LHCN-M2 (cell line): ENCODE measurements at places on chromosomes 12 and 14. TPM values are rescaled to one million over a fixed set of nuclear protein-coding genes. Genes with fewer than 3 reads are reported as not detected.

The KCNH3 gene
- 0.11 TPM in 1 of 2 replicates, not detected in the other for total RNA-seq

The MTRFR gene
- total RNA-seq: 6.6 and 9.2 TPM in 2 replicates

The FAM186B gene
- 0.19 and 0.40 TPM in 2 replicates for total RNA-seq

The DCP1B gene
- total RNA-seq: 17.2 and 20.8 TPM in 2 replicates

- DNase-seq: no peak
Observed at GRCh38 chr12:64494998-64495729, 43.2 kb downstream of the TBK1 start.

DNA sequence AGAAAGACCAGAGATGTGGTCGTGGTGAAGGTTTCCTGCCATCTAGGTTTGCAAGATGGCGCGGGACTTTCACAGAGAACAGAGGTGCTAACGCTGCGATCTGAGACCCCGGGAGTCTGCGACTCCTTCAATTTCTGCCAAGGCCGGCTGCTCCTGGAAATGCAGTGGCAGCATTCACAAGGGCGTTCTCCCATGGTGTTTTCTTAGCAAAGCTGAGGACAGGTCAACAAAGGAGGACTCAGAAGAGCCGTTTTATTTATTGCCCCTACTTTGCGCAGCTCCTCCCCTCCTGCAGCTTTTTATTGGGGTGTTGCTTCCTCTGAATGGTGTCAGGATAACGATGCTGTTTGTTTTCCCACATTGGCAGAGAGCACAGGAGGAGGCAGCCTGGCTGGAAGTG lies 86.3 kb downstream of the TMEM132C start:
- no peak for DNase-seq

- DNase-seq: no peak
Observed at GRCh38 chr14:51356381-51356780, 116.3 kb downstream of the TMX1 start.

DNA sequence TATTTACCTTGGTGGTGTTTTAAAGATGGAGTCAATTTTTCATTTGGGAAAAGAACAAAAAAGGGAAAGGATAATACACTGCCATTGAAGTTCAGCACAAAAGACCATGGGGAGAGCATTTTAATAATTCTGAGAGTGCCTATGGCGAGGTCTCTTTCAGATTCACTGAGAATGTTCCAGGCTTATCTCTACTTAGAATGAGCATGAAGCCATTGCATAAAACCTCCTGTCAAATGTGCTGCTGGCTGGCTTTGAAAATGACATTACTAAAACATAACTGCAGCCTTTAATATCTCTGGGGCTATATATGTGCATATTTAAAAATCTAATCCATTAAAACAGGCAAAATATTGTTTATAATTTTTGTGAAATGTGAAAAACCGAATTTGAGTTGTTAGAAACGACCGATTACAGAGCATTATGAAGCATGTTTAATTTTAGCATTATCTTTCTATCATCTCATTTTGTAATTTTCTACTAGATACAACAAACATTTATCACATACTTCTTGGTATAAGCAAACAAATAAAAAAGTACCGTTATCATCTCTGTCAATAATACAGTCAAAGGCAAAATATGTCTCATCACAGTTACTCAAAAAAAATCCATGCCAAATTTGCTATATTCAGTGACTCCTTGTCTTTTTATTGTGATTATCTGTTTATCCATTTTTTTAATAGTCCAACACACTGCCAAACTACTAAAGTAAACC lies 45.7 kb upstream of the YARS2 start:
- DNase-seq: no peak

GRCh38 chr14:65238456-65238855 lies 136.1 kb upstream of the MAX start:
- peak; percentile 89 for DNase-seq

DNA sequence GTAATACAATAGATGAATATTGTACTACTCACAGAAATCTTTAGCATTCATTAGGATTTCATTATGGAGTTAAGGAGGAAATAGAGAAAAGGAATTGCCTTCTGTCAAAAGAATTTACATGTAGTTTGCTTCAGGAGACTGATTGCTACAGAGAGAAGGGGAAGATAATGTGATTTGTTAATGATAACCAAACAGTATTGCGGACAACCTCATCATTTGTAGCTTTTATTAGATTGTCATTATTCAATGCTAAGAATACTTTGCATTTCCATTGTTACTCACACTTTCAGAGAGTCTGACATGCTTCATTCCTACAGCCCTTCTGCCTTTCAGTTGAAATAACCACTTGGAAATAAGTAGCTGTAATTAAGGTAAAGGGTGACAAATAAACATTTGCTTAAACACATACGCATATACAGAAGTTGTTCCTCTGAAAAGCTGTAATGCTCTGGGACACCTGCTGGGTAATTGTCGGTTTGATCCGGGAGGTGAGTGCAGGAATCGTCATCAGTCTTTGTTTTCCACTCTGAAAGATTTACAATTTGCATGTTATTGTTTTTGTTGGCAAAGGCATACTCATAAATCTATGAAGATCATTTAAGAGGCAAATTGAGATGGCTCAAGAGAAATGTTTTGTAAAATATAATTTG lies 600.2 kb downstream of the TRHDE start:
- no peak for DNase-seq

- no peak for DNase-seq
Observed at GRCh38 chr12:3204143-3204542, 127.0 kb downstream of the TSPAN9 start.

- DNase-seq: no peak
Observed at GRCh38 chr12:12466157-12466556, 96.5 kb downstream of the DUSP16 start.
